ENCODE measurements at places on chromosomes 2 and 18.

DNA sequence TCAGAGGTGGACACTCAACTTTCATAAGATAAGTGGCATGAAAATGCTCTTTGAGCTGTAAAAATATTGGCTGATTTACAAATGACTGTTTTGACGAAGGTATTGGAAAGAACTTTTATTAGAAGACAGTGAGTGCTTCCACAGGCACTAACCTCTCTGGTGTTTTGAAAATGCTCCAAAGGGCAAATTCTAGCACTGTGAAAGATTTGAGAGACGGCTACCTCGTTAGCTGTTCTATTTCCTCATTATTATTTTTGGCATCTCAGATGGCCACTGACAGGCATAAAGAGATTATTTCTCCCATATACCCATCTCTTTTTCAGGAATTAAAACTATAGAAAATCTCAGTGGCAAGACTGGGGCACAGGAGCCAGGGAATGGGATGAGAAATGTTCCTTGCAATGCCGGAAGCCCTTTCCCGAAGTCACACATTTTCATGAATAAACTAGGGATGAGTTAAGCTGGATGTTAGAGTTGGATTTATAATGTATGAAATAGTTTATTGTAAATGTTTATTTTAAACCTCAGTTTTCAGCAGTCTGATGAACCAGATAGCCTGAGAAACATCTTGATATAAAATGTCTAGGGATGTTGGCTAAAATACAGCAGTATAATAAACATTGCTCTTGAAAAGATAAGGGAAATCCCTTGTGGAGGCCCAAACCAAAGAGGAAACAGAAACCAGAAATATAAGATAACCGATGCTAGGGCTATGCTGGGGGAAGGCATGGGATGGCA lies 175.7 kb downstream of the ASB1 start:
- DNase-seq: no peak

DNA sequence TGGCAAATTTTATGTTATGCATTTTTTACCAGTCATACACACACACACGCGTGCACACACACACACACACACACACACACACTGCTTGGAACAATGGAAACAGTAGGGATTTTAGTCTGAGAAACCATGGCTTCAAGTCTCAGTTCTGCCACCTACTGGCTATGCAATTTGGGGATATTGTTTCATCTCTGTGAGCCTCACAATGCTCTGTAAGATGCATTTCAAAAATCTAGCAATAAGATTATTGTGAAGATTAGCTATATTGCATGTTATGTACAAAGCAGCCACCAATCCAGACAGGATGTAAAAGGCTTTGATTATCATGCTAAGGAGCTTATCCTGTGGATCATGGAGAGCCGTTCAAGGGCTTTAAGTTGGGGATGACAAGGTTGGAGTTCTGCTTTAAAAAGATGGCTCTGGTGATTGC lies 401.4 kb downstream of the NBAS start:
- DNase-seq: no peak

DNA sequence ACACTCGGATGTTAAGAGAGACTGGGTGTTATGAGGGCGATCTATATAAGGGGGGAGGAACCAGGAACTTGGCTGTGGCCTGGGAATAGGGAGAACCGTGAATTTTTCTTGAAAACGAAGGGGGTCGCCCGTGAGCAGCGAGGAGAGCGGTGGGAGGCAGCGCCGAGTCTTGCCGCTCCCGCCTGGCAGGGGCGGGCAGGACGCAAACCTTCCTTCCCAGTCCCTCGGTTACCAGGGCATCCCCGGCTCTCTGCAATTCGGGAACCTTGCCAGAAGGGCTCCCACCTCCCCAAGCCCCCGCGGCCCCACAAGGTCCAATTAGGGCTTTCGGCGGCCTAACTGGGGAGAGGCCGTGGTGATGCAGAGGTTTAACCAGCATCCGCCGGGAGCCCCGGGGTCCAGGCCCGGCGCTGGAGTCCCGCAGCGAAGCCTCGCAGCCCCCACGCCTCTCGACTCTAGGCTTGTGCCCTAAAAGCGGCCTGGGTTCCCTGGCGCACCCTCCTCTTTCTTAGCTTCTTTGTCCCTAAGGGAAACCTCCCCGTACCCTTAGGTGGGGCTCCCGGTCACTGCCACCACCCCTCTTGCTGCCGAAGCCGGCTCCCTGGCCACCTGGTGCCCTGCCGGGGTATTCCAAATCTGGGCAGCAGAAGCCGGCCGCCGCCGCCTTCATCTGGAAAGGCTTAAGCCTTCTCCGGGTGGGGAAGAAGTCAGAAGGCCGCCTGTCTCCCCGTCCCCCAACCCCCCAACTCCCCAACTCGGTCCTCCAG lies 680 bp upstream of the FHOD3 start:
- no peak for DNase-seq

DNA sequence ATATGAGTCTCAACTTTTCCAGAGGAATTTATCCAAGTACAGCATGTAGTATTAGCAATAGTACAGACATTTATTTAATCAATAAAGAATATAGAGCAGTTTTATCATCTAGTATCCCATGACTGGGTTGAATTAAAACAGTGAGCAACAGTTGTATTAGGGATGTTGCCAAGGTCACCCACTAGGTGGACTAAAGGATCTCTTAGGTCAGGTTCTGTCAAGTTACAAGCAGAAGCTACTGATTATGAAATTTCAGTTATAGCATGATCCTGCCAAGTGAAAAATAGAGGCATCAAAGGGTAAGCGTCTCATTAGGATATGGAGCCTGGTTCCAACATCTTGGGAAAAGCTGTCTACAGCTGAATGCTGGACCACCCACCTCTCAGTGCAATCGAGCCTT lies 52.1 kb upstream of the LAPTM4A start:
- DNase-seq: no peak

DNA sequence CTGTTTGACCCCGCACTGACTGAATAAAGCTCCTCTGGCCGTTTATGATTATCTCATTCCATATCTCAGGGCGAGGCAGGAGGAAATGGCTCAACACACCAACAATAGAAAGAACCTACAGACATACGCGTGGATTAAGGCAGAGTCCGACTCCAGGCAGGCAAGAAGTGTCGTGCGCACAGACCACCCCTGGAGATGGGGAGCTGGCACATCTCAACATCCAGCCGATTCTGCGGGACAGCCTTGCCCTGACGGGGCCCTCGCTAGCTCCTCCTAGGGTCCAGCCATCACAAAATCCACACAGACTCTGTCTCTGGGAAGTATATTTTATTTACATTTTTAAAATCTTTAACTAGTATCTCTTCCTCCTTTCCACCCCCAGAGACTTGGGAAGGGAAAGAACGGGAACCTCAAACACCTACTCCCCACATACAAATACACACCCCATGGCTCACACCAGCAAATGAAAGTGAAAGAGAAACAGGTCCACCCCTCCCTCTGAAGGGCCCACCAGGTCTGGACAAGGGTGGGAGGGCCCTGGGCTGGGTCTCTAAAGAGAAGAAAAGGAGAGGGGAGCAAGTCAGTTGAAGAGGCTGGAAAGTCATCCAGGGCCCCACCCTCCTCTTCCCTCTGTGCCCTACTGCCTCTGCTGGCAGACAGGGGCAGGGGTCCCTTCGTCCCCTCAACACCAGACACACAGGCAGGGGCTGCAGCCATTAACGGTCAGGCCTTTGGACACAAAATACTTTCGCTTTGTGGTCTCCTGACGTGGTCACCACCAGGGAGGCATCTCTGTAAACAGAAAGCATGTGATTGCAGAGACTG lies 3.2 kb downstream of the GPBAR1 start:
- DNase-seq: no peak

GRCh38 chr2:222637067-222637466 lies 18.8 kb downstream of the FARSB start:
- DNase-seq: no peak

- DNase-seq: no peak
These were observed 8.0 kb upstream of the STAT4 start for GRCh38 chr2:191158747-191159146.
